Pulmonary artery endothelial cell (primary cell): ENCODE measurements at places on chromosomes 13 and 19. TPM values are rescaled to one million over a fixed set of nuclear protein-coding genes. Genes with fewer than 3 reads are reported as not detected.

Gene FFAR1
- not detected in 2 replicates for total RNA-seq

Gene C1QTNF9B
- not detected in 2 replicates for total RNA-seq

Gene N4BP2L1
- total RNA-seq: 1.5 and 2.0 TPM in 2 replicates

Gene TMPRSS9
- total RNA-seq: not detected in 2 replicates

Gene SYDE1
- 9.4 and 12.4 TPM in 2 replicates for total RNA-seq

Gene ZSCAN4
- not detected in 2 replicates for total RNA-seq

Gene NALCN
- total RNA-seq: 5.2 and 5.3 TPM in 2 replicates

Gene PLIN3
- 121 and 150 TPM in 2 replicates for total RNA-seq

Gene LGALS14
- total RNA-seq: not detected in 2 replicates

Gene ZFP14
- 2.2 and 4.9 TPM in 2 replicates for total RNA-seq

Gene TNPO2
- 23.9 and 31.4 TPM in 2 replicates for total RNA-seq

Gene PSG7
- not detected in 2 replicates for total RNA-seq

Gene SULT2A1
- not detected in 2 replicates for total RNA-seq

Gene MAST1
- 0.18 and 0.59 TPM in 2 replicates for total RNA-seq

Gene MYO16
- 0.04 TPM in 1 of 2 replicates, not detected in the other for total RNA-seq

Gene RNF225
- 0.18 TPM in 1 of 2 replicates, not detected in the other for total RNA-seq

Gene RXFP2
- not detected in 2 replicates for total RNA-seq

Gene ELSPBP1
- not detected in 2 replicates for total RNA-seq

Gene ZNF571
- 1.6 and 2.9 TPM in 2 replicates for total RNA-seq

Gene SCGB2B2
- not detected in 2 replicates for total RNA-seq

Gene CACTIN
- 33.8 and 41.9 TPM in 2 replicates for total RNA-seq

Gene KIR2DL4
- total RNA-seq: not detected in 2 replicates
